ENCODE measurements at places on chromosomes 4 and X.

DNA sequence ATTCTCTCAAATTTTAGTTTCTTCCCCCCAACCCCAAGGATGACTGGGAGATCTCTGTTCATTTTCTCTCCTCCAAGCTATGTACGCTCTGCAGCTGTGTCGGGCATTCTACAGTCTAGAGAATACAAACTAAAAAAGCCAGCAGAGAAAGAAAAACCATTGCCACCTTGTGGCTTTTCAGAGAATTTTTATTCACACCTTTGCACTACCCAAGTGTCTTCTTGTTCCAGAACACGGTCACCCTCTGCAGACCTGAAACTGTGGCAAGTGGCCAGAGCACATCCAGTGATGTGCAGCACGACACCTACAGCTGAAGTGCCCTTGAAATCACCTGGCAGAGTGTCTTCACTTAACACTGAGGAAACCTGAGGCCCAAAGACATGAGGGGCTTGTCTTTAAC is 68.6 kb downstream of the CHST7 start:
- DNase-seq = no peak

DNA sequence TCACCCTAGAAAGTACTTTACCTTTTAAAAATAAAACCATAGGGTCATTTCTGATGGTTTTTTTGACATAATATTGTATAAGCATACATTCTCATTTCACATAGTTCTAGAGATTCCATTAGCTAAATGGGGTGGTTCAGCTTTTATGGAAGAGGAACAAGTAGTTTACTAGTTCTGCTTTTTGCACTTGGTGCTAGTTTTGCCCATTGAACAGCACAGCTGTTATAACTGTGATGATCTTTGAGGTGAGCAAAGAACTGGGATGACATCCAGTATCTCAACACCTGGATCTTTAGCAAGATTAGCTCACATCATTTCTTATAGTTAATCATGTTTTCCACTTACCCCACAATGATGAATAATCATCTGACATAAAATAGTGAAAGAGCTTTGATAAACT is 40.9 kb downstream of the MOB1B start:
- no peak for DNase-seq

GRCh38 chr4:7775396-7775795 is 164.3 kb downstream of the AFAP1 start:
- DNase-seq = no peak

DNA sequence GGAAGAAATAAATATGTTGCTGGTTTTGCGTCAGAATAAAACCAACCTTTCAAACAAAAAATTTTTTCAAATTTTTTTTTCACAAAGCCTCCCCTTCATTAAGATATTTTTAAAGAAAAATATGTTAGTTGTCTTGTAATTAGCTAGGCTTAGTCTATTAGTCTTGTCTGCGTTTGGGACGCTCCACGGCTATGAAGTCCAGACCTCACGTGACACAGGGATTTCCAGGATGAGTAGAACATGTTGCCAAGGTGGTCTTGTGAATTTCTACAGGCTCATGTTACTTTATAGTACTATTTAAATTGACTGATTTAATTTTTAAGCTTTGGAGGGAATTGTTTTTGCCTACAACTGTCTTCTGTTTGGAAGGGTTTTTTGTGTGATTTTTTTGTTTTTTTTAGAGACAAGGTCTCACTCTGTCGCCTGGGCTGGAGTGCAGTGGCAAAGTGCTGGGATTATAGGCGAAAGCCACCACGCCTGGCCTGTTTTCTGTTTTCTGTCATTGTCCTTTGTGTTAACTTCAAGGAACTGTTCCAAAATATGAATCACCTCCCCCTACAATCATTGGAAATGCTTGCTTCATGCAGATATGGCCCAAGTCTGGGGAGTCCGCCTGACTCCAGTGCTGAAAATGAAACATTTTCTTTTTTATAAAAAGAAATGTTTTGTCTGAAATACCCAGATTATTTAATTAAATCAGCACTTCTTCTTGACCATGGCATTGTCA is 26.2 kb downstream of the TMEM144 start:
- DNase-seq = no peak

DNA sequence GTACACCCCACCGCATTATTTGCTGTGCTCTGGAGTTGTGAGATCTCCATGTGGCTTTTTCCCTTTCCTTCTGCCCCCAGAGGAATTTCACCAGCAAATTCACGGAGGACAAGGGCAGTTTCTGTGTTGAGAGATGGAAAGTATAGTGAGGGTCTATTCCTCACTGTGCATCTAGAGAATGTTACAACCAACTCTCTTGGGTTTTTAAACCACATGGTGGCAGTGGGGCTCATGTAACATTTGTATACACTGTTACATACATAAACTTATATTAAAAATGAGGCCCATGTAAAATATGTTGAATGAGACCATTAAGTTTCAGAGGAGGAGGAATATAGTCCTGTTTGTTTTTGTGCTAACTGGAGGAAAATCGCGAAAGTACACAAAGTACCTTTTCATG is 909 bp upstream of the PRKG2 start:
- no peak for DNase-seq

GRCh38 chr4:48409203-48409602 is 67.9 kb downstream of the SLAIN2 start:
- DNase-seq = no peak

- DNase-seq = no peak
Measured at GRCh38 chrX:133390676-133391075, 24.6 kb downstream of the GPC4 start.
